ENCODE measurements at places on chromosomes 5 and 9.

GRCh38 chr5:158485047-158485446 is 614.7 kb downstream of the EBF1 start:
- no peak for DNase-seq

- DNase-seq: no peak
These were observed 84.9 kb upstream of the SHB start for GRCh38 chr9:38153910-38154291.

DNA sequence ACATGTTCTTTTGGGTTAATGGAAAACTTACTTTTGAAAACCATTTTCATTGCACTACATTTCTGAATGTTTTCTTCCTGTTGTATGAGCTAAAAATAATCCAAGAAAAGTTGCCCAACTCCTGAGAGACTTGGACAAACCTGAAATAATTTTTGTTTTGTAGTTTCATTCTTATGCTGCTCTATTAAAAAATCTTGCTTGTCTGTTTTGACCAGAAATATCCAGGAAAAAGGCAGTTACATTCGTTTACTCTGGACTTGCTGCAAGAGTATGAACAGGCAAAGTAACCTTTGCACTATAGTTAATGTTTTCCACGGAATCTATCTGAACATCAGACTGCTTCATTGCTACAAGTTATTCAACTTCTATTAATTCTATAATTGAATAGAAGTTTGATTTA is 200.1 kb upstream of the DAB2 start:
- no peak for DNase-seq

- no peak for DNase-seq
These were observed 35.2 kb downstream of the RLN2 start for GRCh38 chr9:5269249-5269715.

DNA sequence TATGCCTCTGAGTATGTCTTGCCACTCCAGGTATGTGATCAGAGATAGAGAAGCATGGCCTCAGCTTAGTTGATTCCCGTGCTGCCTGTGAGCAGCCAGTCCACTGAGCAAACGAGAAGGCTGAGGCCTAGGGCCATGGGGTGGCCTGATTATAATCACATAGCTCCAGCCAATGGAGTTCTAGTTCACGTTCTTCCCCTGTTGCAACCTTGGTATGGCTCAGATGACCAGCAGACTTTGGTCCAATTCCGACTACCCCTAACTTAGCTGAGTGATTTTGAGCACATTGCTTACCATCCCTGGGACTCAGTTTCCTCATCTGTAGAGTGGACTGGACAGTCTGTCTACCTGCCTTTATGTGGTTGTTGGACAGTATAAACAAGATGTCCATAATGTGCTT is 68.4 kb downstream of the PPARGC1B start:
- no peak for DNase-seq

GRCh38 chr5:129431406-129431805 is 28.7 kb upstream of the ADAMTS19 start:
- no peak for DNase-seq

Measured in stimulated activated CD4-positive, alpha-beta T cell treated with anti-CD3 and anti-CD28 coated beads, Interleukin-1b, Interleukin-23, amount 100 ng/mL, for 4 hours (primary cell).